ENCODE measurements at places on chromosomes 6 and 20.

GRCh38 chr6:97557355-97557754 is 274.3 kb upstream of the MMS22L start:
- no peak for DNase-seq

DNA sequence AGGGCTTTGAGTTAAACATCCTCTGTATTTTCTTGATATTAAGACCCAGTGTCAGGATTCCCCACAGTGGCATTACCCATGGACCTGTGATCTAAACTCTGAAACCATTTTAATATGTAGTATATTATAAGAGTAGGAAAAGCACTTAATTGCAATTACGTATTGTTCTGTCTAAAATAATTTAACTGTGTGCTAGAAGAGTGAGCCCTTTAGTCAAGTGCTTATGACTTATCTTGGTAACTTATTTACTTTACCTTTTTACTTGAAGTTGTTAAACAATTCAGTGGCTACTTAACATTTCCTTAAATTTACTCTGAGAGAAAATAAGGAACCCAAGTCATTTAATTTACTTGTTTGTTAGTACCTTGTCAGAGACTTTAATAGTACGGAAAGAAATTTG is 173.6 kb downstream of the CDKAL1 start:
- no peak for DNase-seq

DNA sequence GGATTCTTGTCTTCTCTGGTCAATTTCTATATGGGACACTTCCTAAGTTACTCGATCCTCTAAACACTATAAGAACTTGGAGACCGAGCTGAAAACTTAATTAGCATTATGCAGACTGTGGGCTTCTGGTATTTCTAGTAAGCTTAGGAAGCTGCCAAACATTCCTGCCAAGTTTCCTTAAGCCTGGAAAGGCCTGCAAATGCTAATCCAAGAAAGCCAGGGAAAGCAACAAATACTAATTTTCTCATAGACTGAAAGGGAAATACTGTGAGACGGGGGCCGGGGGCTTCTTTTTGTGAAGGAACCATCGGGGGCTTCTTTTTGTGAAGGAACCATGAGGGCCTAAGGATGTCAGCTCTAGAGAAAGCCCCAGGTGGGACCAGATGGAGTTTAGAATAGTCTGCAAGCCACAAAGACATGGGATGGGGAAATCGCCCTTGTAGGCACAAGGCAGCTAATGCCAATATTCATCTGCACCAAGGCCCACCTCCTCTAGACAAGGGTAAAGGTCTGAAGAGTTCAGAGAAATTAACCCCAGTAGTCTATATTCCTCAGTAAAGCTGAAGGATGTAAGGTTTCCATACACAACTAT is 332.4 kb upstream of the PRDM1 start:
- DNase-seq, result peak; percentile 50

DNA sequence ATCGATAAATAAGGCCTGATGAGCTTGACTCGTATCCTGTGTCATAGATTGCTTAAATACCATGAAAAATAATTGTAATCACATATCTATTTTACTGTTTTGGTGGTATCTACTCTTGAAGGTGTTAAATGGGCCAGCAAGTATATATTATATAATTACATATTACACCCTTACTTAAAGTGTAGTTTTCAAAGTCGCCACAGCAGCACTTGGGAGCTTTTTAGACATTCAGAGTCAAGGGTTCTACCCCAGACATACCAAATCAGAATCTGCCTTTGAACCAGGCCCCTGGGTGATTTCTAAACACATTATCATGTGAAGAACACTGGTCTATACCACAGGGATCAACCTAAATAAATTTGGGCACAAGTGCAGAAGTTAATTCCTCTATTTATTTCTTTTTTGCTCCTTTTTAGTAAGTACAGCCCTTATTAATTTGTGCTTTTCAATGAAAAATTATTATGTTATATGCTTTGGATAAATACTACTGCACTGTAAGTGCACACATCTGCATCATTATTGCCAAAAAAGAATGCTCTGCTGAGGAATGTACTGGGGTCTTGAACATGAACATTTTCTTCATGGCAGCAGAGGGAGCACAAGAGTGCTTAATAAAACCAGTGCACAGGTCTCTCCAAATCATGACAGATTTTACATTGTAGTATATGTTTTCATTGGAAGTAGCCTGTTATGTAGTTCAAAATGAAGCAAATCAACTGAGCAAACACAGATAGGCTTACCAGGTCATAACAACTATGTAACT is 3.1 kb upstream of the ATXN1 start:
- DNase-seq, result peak; percentile 83

- no peak for DNase-seq
Observed at GRCh38 chr6:80523531-80523997, 417.1 kb downstream of the BCKDHB start.

GRCh38 chr20:31968291-31969126 is 558 bp downstream of the XKR7 start:
- DNase-seq, result peak; percentile 59

GRCh38 chr20:47817573-47817972 is 32.3 kb upstream of the SULF2 start:
- no peak for DNase-seq

DNA sequence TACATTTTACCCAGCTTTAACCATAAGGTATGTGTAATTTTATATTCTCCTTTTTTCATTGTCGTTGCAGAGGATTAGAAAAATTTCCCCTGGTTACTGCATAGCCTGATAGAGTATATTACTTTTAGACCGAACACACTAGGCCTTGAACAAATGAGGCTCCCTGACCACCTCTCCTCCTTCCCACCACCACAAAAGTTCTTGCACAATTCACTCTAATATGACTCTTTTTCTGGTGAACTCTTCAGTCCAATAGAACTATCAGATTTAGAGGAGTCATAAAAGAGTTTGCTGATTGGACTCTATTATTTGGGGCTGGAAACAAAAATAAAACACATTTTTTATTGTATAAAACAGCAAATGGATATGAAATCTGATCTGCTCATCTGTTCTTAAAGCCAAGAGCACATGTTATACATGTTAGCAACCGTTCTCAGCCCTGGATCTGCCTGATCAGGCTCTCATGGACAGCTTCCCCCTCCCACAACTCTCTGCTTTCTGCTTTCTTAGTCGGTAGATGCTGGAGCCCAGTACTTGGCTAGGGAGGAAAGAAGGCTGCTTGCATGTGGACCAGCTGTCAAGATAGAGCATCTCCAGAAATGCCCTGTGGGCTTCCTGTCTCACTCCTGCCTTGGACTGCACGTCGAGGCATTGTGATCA is 83.5 kb downstream of the CD164 start:
- no peak for DNase-seq

All from fibroblast of lung (primary cell).